Omental fat pad (tissue), 4 donors: ENCODE measurements at places on chromosomes 11 and 22.
A peak's percentile ranks its signal among the peaks of the same experiment; 100 is the strongest.

GRCh38 chr22:19645391-19645790 lies 68.9 kb upstream of the SEPTIN5 start:
- DNase-seq, result no peak

DNA sequence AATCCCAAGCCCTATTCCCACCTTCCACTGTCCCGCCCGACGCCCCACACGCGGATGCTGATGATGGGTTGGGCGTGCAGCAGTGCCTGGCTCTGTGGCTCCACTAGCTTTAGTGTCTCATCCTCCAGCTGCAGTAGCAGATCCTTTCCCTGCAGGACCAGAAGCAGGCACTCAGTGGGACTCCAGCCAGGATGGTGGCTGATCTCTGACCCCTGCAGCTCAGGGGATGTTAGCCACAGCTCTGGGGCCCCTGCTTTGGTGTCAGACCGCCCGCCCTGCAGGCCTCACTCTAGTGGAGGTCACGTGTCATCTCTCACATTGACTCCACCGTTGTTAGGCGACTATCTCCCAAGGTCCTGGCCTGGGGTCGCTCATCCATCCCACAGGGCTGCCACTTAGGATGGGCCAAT lies 11.8 kb downstream of the SMPD1 start:
- no peak for DNase-seq

DNA sequence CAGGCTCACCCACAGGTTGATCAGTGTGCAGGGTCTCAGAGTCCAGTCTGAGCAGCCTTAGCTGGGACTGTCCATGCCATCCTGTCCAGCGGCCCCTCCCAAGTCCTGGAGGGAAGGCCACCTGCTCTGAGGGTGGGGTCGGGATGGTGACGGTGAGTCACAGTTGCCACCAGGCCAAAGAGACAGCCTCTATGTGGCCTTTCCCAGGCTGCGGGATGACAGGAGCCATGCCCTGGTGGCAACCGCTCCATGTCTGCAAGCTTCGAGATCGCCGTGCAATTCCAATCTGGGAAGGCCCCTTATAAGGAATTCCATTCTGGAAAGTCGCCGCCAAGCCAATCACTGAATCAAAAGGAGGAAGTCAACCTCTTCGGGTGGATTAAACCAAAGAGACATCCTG lies 47.5 kb downstream of the RTL6 start:
- DNase-seq, result no peak

- no peak for DNase-seq
Measured at GRCh38 chr11:27218421-27219038, 144.5 kb downstream of the CCDC34 start.

DNA sequence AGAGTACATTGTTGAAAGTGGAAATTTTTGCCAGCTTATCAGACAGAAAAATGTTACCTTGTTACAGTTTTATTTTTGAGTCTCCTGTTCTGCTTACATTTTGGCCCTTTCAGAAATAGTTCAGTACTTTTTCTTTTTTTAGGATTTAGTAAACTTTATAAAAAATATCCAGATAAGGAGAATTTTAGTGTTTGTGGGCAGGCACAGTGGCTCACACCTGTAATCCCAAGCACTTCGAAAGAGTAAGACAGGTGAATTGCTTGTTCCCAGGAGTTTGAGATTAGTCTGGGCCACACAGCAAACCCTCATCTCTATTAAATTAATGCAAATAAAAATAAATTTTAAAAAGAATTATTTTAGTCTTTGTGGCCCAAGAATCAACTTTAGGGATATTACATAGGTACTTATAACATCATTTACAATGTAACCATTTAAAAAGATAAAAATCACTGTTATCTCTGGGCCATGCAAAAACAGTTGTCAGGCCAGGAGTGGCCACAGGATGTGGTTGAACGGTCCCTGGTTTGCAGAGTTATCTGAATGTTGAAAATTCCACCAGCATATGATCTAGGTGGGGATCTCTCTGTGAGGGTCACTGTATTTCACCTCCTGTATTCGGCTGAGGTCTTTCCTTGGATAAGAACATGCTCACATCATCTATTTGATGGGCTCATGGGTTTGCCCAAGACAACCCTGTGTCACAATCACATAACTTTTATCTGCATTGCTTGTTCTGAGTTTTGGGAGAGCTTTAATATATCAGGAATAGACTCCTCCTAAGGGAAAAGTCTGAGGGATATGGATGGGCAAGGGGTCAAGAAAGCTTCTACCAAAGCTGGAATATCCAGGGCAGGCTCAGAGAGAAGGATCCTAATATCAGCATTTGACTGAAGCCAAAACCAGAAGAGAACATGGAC lies 91.5 kb downstream of the GGTLC2 start:
- DNase-seq, result no peak

- no peak for DNase-seq
Measured at GRCh38 chr22:26482161-26482560, 1.4 kb downstream of the HPS4 start.

DNA sequence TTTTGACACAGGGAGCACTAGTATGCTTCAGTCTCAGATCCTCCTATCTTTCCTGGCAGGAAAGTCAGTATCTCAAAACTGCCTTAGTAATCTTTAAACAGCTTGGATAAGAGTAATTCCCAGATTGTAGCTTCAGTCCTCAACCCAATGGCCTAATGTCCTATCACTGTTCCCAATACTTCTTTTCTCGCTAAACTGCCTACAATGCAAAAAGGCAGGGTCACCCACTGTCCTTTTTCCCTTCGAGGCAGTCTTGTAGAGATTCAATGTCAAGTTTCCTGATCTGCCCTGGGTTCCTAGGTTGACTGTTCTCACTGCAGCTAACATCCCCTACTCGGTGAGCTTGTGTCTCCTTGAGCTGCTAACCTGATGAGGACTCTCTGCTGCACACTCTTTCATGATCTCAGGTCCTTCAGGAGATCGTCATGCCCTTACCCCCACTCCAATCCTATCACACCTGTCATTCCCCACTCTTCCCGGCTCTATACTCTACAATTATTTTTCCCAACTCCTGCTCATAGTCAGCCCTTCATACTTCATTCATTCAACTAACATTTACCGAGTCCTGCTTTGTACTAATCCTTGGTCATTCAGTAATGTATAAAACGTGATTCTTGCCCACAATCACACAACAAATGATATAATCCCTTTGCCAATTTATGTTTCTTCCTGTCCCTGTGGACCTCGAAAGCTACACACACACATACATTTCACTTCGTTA lies 904 bp downstream of the C2CD3 start:
- no peak for DNase-seq

GRCh38 chr11:45935349-45936064 lies 13.1 kb downstream of the LARGE2 start:
- DNase-seq, result no peak

DNA sequence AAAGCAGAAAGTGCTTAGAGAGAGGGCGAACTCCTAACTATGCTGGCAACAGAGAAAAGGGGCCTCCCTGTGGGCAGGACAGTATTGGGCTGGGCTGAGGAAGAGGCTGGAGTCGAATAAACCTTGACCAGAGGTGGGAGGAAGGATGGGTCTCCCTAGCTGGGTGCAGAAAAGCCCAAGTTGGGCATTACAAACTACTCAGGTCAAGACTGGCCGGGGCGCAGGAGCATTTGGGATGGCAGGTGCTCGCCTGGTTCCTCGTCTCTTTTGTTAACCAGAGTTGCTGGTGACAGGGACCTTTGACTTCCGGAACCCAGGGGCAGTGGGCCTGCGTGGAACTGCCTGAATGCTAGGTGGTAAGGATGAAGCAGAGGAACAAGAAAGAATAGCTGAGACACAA lies 80.3 kb upstream of the SHISAL1 start:
- peak; percentile 18 for DNase-seq

DNA sequence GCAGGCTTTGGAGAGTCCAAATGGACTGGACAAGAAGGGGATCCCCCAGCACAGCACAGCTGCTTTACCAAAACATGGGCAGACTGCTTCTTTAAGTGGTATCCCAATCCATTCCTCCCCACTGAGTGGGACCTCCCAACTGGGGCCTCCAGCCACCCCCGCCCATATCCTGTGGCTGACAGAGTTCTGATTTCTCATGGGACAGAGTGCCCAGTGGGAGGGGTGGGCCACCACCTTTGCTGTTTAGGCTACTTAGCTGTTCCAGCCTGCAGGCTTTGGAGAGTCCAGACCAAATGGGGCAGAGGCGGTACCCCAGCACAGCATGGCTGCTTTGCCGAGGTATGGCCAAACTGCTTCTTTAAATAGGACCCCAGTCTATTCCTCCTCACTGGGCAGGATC lies 26.9 kb upstream of the DEUP1 start:
- DNase-seq, result no peak

GRCh38 chr11:124068601-124069110 lies 27.5 kb upstream of the OR10G7 start:
- DNase-seq, result no peak

- no peak for DNase-seq
Measured at GRCh38 chr11:118236170-118236569, 11.4 kb upstream of the JAML start.

DNA sequence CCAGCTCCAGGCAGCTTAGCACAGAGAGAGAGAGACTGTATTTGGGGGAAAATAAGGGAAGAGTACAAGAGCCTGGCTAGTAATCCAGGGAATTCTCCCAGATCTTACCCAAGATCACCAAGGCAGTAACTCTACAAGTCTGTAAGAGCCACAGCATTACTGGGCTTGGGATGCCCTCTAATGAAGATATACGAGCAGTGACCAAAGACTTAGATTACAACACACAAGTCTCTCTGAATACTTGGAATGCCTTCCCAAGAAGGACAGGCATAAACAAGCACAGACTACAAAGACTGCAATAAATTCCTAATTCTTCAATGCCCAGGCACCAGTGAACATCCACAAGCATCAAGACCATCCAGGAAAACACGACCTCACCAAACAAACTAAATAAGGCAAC lies 17.7 kb downstream of the DNAJC24 start:
- DNase-seq, result no peak

- no peak for DNase-seq
Measured at GRCh38 chr11:4547416-4547815, 2.4 kb downstream of the OR52M1 start.

- DNase-seq, result no peak
Measured at GRCh38 chr22:42154293-42155052, 23.9 kb upstream of the CYP2D6 start.

DNA sequence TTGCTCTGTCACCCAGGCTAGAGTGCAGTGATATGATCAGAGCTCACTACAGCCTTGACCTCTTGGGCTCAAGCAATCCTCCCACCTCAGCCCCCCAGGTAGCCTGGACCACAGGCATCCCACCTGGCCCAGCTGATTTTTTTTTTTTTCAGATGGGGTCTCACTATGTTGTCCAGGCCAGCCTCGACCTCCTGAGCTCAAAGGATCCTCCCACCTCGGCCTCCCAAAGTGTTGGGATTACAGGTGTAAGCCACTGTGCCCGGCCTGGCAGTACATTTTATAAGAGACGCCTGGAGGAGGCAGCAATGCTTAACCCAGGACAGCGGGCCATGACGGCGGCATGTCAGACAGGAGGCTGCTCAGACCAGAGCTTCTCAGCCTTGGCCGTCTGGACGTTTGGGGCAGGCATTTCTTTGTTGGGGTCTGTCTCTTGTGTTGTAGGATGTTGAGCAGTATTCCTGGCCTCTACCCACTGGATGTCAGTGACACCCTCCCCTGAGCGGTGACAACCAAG lies 4.3 kb downstream of the LGALS2 start:
- DNase-seq, result no peak

GRCh38 chr11:17748761-17749721 lies 14.5 kb downstream of the KCNC1 start:
- no peak for DNase-seq

- no peak for DNase-seq
Measured at GRCh38 chr11:130819625-130820024, 96.7 kb downstream of the SNX19 start.

- no peak for DNase-seq
Measured at GRCh38 chr11:2858995-2859698, 26.4 kb downstream of the CDKN1C start.

DNA sequence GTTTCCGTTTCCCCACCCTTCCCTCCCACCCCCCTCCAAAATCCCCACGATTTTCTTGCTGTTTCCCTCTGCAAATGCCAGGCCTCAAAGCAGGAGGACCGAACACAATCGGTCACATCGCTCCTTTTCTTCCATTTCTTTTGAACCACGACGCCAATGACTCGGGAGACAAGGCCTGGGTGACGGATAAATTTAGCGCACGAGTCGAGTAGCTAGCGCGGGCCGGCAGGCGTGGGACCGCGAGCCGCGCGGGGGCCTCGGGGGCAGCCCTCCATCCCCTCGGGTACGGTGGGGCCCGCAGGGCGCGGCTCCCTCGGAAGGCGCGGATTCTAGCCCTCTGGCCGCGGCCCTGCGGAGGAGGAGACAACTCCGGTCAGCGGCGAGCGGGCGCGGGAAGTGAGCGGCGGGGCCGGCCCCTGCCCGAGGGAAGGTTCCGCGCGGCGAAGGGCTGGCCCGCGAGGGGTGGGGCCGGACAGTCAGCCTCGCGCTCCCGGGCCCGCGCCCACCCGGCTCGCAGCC lies 414 bp downstream of the JOSD1 start:
- DNase-seq, result peak; percentile 32

- no peak for DNase-seq
Measured at GRCh38 chr11:110130642-110131238, 37.5 kb downstream of the ZC3H12C start.

DNA sequence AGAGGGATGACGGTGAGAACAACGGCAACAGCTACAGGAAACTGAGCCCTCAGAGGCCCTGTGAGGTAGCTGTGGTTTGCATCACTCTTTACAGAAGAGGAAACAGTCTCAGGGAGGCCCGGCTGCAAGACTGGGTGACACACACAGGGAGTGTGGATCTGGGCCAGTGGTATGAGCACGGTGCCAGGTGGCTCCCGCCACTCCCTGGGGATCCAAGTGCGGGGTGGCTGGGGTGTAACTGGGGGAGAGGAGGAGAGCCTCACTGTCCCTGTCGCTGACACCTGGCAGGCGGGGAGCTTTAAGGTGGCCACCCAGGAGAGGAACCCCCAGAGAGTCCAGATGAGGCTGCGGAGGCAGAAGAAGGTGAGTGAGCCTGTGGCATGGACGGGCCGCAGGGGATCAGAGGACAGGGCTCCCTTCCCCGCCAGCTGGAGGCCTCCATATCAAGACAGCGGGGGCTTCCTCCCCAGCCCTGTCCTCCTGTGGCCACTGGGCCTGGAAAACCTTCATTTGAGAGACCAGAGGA lies 5.6 kb downstream of the RGL4 start:
- DNase-seq, result no peak

DNA sequence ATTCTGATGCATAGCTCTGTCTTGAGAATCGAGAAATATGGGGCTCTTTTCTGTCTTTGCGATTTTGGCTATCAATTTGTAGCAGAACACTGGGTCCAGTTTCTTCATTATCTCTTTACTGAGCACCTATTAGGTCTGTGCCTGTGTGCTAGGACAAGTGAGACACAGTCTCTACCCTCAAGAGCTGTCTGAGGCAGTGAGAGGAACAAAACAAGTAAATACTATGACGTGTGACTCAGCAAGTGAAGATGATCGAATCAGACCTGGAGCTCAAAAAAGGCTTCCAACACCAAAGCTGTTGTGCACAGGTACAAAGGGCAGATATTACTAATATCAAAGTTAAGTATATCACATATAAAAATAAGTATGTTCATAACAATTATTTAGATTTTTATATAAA lies 52.4 kb downstream of the LGR4 start:
- DNase-seq, result no peak

- DNase-seq, result no peak
Measured at GRCh38 chr22:42179616-42180015, 49.0 kb upstream of the CYP2D6 start.
